ENCODE measurements at places on chromosomes 6 and 20.

GRCh38 chr6:161815965-161816364 is 542.1 kb upstream of the AGPAT4 start:
- no peak for DNase-seq

- no peak for DNase-seq
Measured at GRCh38 chr20:46324379-46324778, 16.1 kb upstream of the CDH22 start.

DNA sequence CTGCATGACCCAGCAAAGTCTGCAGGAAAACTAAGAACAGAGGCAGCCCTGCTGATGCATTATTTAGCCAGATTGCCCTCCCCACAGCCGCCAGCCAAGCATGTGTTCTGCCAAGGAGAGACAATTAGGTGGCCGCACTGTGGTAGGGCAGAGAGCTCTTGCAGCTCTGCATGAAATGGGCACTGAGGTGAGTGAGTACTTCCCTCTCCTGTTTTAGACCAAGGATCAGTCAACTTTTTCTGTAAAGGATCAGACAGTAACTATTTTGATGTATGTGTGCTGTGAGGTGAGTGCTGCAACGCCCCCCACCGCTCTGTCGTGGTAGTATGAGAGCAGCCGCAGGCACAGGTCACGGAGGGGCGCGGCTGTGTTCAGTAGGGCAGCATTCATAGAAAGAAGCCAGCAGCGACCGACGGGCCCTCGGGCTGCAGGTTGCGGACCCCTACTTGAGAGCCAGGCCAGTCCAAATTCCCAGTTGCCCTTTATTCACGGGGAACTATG is 23.8 kb upstream of the FAM50B start:
- no peak for DNase-seq

- no peak for DNase-seq
Measured at GRCh38 chr6:165987483-165988301, 180.0 kb downstream of the TBXT start.

All from GM12891 (cell line).